ENCODE measurements at places on chromosomes 2 and 18. TPM values are rescaled to one million over a fixed set of nuclear protein-coding genes. Genes with fewer than 3 reads are reported as not detected.

Gene SRD5A2
- total RNA-seq, result not detected

Gene CCDC141
- 0.51 TPM for total RNA-seq

Gene PLGLB2
- 0.86 TPM for total RNA-seq

Gene DOK1
- 14.0 TPM for total RNA-seq

Gene SERPINB13
- not detected for total RNA-seq

Gene ATF2
- 91.3 TPM for total RNA-seq

Gene NEURL3
- not detected for total RNA-seq

Gene KIAA2012
- not detected for total RNA-seq

Gene RAMP1
- total RNA-seq, result 7.6 TPM

DNA sequence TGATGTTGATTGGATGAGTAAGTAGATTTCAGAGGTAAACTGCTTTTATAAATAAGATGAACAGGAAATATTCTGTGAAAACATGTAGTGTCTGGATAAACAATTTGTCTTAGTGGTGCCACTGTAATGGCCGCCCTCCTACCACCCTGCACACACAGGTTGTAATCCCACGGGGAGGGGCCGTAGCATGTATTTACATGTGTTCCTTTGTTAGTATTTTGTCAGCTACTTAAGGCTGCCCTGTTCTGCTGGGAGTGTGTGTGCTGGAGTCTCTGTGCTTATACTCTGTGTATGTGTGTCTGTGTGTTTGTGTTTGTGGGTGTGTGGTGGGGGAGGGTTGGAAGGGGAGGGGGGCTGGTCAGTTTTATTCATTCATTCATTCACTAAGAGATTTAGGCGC is 5.1 kb downstream of the TSHZ1 start:
- H3K4me3 ChIP-seq, result no peak overlapping the region
- H3K36me3 ChIP-seq, result no peaks in the 10 kb centered on the region
- peaks cover 27% of the 10 kb centered on the region for H3K4me1 ChIP-seq
- DNase-seq, result no peak
- peaks cover 10% of the 10 kb centered on the region for H3K27me3 ChIP-seq

GRCh38 chr18:36419900-36420531 is 122.5 kb downstream of the FHOD3 start:
- H3K27ac ChIP-seq, result no peak overlapping the region
- H3K36me3 ChIP-seq, result no peaks in the 10 kb centered on the region
- H3K4me3 ChIP-seq, result no peak overlapping the region
- no peaks in the 10 kb centered on the region for H3K27me3 ChIP-seq
- DNase-seq, result no peak

DNA sequence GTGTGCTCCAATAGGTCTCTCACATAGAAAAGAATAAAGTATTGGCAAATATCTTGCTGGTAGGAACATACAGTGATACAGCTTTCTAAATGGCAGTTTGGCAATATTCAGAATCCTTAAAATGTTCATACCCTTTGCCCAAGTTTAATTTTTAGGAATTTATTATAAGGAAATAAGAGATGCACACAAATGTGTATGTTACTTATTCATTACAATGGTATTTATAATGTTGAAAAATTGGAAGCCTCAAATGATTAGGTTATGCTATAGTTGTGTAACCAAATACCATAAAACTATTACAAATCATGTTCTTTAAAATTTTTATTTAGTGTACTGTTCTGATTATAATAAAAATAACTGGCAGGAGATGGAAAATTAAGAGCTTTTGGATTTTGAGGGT is 196.8 kb downstream of the MCFD2 start:
- DNase-seq, result no peak
- H3K27me3 ChIP-seq, result no peaks in the 10 kb centered on the region
- H3K4me3 ChIP-seq, result no peak overlapping the region
- H3K4me1 ChIP-seq, result peaks cover 25% of the 10 kb centered on the region
- peaks cover 4% of the 10 kb centered on the region for H3K36me3 ChIP-seq
- no peak overlapping the region for H3K27ac ChIP-seq

- H3K27ac ChIP-seq, result no peak overlapping the region
- H3K27me3 ChIP-seq, result no peaks in the 10 kb centered on the region
- H3K4me1 ChIP-seq, result no peaks in the 10 kb centered on the region
- H3K36me3 ChIP-seq, result peaks cover 8% of the 10 kb centered on the region
- no peak for DNase-seq
Observed at GRCh38 chr18:64365106-64365505, 216.2 kb upstream of the LINC00305 start.

DNA sequence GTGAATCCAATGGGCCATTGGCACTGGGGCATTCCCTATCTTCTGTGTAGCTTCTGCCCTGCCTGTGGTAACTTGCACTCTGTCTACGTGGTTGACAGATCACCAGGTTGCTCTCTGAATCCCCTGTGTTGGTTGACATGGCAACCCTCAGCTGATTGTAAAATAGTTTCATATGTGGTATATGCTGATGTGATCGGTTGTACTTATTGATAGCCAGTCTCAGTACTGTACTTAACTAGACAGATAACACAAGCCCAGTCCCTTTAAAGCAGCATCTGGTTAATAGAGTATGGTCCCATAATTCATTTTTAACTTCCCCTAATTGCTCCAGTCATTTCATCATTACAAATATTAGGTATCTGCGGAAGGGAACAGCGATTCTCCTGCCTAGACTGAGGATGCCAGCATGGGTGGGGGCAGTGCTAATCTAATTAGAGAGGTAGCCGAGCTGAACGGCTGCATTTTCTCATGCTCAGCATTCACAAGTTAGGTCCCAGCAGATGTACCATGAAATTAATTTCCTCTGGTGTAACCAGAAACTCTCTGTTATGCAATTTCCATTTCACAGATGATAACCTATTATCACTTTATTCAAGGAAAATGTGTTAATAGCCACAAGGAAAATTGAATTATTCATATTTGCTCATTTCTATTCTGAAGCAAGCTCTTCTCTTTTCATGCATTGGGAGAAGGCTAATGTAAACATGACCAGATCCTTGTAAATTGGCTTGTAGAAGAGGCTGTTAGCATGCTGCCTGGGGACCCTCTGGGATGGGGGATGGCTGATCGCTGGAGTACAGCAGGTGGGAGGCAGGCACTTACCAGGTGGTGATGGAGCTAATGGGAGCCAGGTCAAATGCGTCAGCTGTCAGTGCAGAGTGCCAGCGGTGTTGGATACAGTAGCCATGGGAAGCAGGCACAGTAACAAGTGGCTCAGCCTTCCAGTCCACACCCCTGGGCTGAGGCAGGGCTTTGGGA is 608.3 kb downstream of the GALR1 start:
- DNase-seq, result peak; percentile 78
- no peaks in the 10 kb centered on the region for H3K36me3 ChIP-seq
- H3K4me3 ChIP-seq, result peak overlapping the region; percentile 62
- peak overlapping the region; percentile 79 for H3K27ac ChIP-seq
- H3K27me3 ChIP-seq, result peaks cover 7% of the 10 kb centered on the region

All from glutamatergic neuron (in vitro differentiated cells).